ENCODE measurements at places on chromosomes 4 and X. TPM values are rescaled to one million over a fixed set of nuclear protein-coding genes. Genes with fewer than 3 reads are reported as not detected.
A peak's percentile ranks its signal among the peaks of the same experiment; 100 is the strongest.

DNA sequence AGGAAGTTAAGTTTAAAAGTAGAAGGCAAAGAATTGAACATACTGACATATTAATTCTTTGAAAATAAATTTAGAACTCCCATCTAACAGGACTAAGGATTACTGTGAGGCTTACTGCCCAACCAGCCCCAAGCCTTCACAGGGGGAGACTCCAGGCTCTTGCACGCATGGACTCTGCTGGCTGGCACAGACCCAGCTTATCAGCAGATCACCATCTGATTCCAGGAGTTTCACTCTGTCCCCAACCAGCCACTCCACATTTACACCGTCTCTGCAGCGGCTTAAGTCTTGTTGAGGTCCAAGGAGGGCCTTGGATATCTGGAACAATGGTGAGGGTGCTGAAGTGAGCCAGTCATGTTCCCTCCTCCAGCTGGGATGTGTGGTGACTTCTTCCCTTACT lies 16.4 kb upstream of the OTUD4 start:
- no peak for DNase-seq

- no peak for DNase-seq
These were observed 11.2 kb downstream of the ZXDA start for GRCh38 chrX:57899064-57899463.

DNA sequence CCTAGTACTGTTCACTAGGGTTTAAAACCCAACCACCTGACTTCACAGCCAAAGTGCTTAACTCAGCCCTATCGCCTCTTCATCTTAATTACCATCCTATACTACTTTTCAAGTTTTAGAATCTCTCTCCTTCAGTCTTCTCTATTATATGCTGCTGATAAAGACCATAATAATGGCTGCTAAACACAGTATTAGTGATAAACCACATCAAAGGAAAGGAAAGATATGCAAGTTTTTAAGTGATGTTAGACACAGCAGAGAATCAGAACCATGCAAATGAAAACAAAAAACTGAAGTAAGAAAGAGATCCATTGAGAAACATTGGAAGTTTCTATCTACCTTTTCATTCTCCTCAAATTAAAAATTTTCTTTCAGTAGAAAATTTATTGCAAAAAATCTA lies 100.8 kb downstream of the REELD1 start:
- DNase-seq, result no peak

DNA sequence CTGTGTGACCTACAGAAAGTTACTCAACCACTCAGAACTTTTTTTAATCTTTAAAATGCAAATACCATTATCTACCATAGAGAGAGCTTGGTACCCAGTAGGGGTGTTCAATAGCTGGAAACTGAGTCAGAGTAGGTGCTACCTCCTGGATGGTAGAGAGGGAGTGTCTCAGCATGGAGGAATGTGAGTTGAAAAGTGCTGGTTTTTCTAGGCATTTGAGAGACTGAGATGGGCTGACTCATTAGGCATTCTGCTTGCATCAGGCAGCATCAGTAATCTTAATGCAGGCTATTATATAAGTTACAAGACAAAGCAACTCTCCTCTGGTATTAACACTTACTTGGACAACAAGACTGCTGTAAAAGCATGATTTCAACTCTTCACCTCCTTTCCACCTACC lies 70.9 kb upstream of the ARHGEF9 start:
- peak; percentile 8 for DNase-seq

The LARP1B gene
- total RNA-seq, result 14.3 TPM

GRCh38 chr4:23828020-23828715 lies 61.7 kb downstream of the PPARGC1A start:
- peak; percentile 66 for DNase-seq

DNA sequence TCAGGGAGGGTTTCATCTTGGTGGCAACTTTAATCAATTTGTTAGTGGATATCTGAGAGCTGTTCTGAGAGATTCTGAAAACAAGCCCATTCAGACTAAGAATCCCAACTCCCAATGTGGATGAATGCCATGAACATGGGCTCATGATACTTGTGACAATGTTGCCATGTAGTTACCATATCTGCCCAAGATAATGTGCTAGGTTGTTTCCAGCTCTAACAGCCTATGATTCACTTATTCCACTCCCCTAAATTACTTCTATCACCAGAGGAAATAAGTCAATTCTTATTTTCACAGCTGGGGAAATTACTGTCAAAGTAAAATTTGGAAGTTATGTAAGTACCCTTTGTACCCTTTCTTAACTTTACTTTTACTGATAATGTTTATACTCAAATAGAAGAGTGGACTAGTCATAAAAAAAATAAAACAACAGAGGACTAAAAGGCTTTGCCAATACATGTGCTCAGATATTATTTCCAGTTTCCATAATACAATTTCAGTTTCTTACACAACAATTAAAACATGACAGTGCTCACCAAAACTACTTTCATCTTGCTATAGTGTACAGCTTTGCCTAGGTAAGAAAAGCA lies 1101.7 kb upstream of the INTU start:
- peak; percentile 54 for DNase-seq

DNA sequence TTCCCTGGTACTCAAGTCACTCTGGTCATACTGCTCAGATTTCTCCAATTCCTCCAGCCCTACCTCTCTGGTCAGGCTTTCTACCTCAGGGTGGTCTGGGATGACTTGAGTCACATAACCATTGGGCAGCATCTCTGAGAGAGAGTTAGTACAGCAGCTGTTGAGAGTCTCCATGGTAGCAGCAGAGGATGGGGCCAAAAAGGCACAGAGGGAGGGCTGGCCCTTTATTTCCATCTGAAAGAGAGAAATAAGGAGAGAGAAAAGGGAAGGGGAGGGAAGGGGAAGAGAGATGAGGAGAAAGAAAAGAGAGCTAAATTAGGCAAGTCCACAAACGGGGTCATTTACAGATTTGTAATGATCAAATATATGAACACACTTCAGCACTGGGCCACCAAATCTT lies 149.1 kb upstream of the ARHGEF9 start:
- DNase-seq, result no peak

DNA sequence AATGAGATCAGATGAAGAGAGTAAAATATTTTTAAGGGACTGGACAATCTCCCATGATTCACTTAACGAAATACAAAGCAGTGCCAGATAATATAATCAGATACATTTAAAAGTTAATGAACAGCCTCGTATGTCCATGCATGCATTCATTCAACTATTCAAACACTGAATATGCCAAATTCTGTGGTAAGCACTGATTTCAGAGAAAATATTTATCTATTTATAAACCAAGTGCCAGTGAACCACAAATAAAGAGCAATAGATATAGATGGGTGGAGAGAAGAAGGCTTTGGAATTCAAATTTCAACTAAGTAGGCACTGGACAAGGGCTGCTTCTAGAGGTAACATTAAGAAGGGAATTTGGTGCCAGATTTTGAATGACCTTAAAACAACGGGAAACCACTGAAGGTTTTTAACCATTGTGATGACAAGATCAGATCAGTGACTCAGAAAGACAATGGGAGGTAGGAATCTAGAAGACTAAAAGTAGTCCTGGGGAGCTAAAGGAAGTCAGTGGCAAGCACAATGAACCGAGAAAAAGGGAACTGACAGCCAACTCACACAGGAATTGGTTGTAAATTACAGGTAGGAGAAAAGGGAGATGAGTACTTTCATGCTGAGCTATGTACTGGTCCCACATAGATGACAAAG lies 14.2 kb downstream of the ELOVL6 start:
- peak; percentile 61 for DNase-seq

The SOX3 gene
- 0.98 TPM for total RNA-seq

The UGT2A1 gene
- not detected for total RNA-seq

DNA sequence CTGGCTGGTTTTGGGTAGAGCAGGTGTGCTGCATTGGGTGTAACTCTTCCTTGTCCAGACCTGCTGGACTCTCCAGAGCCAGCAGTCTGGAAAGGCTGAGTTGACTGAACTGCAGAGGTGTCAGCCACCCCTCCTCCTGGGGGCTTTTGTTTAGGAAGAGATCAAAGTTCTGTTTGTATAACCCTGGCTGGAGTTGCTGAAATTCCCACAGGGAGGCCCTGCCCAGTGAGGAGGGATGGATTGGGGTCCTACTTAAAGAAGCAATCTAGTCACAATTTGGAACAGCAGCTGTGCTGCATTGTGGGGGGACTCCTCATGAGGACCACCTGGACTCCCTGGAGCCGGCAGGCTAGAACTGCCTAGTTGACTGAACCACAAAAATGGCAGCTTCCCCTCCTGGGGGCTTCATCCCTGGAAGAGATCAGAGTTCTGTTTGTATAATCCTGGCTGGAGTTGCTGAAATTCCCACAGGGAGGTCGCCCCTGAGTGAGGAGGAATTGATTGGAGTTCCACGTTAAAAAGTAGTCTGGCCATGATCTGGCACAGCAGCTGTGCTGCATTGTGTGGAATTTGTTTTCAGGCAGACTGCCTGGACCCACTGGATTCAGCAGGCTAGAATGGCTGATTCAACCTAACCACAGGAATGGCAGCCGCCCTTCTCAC lies 264.9 kb upstream of the ZC4H2 start:
- DNase-seq, result no peak

The STPG2 gene
- total RNA-seq, result not detected

DNA sequence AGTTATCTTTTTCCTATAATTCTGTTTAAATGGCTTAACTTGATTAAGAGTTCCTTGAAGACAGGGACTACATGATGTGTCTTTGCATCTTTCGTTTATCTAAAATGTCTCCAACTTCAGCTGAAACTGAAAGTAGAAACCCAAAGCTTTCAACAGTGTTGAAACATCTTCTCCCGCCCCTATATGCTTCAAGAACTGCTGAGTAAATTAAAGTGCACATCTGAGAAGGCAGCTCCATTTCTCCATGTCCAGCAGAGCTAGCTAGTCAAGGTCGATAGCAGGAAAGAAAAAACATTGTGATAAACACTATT lies 185.7 kb upstream of the TBL1X start:
- DNase-seq, result no peak

DNA sequence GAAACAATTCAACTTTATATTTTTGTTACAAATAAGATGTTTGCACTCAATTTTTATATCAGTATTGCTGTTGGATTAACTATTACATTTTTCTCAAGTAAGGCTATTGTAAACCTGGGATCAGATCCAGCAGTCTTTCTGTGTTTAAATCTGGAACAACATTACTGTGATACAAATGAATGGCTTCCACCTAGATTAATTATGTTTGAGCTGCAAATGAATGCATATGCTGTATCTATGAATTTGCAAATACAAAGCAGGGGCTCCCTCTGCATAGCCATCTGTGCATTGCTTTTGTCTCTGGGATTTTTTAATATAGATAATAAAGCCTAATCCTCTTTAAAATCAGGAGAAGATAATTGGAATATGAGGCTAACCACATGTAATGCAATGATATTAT lies 69.8 kb upstream of the NEIL3 start:
- DNase-seq, result no peak

The SASH3 gene
- not detected for total RNA-seq

The SH3RF1 gene
- 20.8 TPM for total RNA-seq

DNA sequence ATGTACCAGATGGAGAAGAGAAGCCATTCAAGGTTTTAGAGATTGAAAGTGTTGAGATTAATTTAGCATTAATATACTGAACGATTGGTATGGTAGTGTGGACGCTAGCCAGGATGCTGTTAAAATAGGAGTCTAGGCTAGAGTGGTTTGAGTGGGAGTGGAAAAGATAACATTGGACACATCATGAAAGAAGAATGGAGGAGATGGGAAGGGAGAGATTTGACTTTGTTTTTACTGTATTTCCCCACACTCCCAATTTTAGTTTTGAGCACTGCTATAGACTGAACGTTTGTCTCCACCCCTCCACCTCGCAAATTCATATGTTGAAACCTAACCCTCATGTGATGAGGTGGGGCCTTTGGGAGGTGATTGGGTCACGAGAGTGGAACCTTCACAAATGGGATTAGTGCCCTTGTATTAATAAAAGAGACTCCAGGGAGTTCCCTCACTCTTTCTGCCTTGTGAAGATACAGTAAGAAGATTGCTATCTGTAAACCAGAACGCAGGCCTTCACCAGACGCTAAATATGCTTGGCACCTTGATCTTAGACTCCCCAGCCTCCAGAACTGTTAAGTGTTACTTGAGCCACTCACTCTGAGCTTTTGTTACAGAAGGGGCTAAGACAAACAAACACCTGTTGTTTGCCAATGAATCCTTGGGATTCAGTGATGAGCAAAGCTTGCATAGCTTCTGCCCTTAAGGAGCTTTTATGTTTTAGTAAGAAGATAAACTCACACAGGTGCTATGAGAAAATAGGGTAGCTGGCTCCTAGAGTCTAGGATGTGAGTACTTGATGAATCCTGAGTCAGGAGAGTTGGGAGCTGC lies 25.8 kb downstream of the USP9X start:
- peak; percentile 58 for DNase-seq

The GPR78 gene
- total RNA-seq, result 0.17 TPM

The CHIC1 gene
- 11.9 TPM for total RNA-seq

The RASGEF1B gene
- total RNA-seq, result 0.77 TPM

The ETNPPL gene
- total RNA-seq, result not detected

GRCh38 chr4:114698231-114698630 lies 99.6 kb downstream of the UGT8 start:
- no peak for DNase-seq

DNA sequence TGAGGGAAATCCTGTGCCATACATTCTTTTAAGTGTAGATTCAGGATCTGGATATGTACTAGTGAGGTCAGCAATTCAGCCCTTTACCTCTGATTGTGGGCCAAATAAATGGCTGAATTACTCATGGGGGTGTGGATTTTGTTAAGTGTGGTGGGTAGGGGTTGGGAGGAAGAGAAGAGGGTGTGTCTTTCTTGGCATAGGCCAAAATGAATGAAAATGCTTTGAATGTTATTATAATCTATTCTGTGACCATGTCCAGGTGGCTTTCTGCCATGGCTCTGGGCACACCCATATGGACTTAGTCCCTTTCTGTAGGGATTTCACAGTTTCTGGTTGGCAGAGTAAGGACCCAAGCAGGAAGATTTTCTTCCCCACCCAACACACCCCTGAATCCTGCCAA lies 244.3 kb downstream of the CBR4 start:
- peak; percentile 95 for DNase-seq

The CPEB2 gene
- 47.3 TPM for total RNA-seq
